Adipocyte (in vitro differentiated cells): ENCODE measurements at places on chromosomes 7 and 10.

DNA sequence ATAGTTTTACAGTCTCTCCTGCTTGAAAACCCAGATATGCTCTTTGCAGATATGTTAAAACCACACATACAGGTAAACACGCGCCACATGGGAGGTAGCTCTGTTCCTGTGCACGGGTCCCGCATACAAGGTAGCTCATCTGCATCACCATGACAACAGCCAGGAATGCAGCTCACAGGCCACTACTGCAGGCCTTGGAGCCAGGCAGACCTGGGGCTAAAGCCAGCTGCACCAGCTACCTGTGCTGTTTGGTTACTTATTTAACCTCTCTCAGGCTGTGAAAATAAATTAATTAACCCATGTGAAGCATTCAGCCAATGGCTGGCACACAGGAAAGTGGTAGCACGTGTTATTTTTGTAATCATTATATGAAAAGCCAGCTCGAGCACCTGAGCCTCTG lies 428.3 kb downstream of the TNS3 start:
- no peak for DNase-seq

GRCh38 chr10:110530131-110530831 lies 32.6 kb downstream of the DUSP5 start:
- peak; percentile 88 for DNase-seq

DNA sequence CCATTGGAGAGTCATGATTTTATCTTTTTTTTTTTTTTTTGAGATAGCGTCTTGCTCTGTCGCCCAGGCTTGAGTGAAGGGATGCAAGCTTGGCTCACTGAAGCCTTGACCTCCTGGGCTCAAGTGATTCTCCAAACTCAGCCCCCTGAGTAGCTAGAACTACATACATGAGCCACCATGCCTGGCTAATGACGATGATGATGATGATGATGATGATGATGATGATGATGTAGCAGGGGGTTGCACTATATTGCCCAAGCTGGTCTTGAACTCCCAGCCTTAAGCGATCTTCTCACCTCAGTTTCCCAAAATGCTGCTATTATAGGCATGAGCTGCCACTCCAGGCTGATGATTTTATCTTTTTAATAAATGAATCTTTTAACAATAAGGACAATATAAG lies 13.9 kb upstream of the PLAC9 start:
- DNase-seq = no peak

- DNase-seq = no peak
Measured at GRCh38 chr10:4748491-4749270, 77.3 kb upstream of the AKR1E2 start.

DNA sequence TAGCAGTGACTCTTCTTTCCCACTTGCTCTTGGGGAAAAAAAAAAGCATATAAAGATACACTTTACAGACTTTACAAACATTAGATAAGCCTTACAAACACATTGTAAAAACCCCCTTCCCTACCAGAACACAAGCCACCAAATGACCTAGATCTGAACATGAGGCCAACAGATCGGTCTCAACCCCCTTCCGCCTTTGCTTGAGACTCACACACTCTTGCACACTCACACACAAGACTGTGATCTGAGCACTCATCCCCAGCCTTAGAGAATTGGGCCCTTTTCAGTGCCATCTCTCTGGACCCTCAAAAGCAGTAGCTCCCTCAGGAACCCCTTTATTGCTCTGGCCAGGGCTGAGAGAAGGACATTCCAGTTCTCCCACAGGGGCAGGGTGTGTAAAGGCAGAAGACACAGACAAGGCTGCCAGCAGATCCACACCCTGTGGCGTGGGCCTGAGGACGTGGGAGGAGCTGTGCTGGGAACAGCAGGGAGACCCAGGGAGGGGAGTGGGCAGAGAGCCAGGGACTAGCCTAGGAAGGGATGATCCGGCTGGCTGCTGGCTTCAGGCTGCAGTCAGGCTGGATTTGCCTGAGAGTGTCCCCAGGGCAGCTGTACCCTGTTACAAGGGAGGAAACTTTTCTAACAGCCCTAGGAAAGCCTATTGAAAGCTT lies 206.7 kb downstream of the KIAA1217 start:
- DNase-seq = peak; percentile 73

DNA sequence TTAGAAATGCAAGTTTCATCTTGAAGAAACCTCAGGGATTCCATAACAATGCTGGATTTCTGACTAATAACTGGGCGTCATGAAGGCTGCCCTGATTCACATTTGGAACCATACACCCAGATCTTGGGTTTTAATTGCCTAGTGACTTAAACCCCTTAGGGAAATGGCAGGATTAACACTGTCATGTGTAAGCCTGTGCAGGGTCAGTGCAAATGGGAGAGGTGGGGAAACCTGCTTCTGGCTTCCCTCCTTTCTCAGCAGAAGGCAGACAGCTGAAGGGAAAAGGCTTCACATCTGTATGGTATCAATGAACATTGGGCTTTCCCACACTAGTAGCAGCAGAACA lies 364.2 kb downstream of the ANKRD30A start:
- DNase-seq = no peak

- no peak for DNase-seq
Measured at GRCh38 chr7:1661461-1661860, 8.6 kb upstream of the ELFN1 start.

GRCh38 chr10:131983780-131984179 lies 2.1 kb upstream of the BNIP3 start:
- DNase-seq = peak; percentile 78

DNA sequence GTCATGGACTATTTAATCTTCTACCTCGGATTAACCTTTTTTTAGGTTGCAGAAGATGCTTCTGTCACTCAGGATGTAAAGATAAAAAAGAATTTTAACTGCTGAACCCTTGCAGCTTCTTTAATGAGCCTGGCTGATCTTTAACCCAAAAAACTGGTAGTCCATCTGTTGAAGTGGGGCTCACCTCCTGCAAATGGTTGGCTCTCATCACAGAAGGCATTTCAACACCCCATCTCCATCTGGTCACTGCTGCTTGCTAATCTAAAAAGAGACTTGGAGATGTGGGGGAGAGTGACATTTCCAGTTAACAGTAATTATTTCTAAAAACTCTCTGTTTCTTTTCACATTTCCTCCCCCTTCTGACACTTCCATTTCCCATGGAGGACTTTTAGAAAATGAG lies 208.6 kb downstream of the LHFPL3 start:
- no peak for DNase-seq

DNA sequence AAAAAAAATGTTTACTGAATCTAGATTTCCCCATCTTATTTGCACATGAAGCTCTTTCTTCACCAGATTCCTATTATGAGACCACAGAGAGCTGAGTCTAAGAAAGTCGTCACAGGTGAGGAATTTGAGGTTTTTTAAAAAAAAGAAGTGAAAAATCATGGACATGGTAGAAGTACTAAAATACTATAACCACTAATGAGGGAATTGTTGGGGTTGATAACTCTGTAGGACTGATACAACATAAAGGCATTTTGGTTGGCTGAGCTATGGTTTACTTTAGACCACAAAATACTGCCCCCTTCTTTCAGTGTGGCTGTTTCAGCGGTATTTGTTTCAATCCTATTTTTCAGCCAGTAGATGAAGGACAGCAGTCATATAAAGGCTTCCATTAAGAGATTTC lies 1111.3 kb downstream of the TYW1 start:
- DNase-seq = peak; percentile 8

GRCh38 chr7:112869111-112869774 lies 79.0 kb upstream of the TMEM168 start:
- no peak for DNase-seq

DNA sequence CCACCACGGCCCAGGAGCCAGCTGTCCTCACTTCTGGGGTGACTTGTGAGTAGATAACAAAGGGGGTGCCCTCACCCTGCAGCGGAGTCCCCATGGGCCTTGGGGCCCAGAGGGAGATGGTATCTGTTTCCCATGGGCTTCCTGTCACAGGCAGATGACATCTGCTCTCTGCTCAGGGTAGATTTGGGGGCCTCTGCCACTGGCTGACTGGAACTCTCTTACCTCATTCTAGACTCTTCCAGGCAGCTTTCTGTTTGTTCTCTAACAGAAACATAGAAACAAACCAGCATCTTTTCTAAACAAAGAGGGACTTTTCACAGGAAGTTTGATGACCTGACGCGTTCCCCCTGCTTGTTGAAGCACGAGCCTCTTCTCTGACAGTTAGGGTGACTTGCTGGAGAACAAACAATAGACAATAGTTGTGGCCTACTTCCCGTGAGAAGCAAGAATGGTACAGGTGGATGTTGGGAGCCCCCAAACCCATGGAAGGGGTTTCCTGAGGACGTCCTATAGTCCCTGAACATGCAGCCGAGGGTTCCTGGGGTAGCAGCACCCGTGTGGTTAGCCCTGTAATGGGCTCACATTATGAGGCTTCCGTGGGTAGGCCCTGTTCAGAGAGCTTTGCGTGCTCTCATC lies 61.6 kb downstream of the GRK5 start:
- DNase-seq = no peak

- peak; percentile 34 for DNase-seq
Measured at GRCh38 chr7:77933394-77933793, 134.8 kb downstream of the PHTF2 start.

GRCh38 chr7:36690041-36690440 lies 34.3 kb downstream of the AOAH start:
- DNase-seq = no peak

DNA sequence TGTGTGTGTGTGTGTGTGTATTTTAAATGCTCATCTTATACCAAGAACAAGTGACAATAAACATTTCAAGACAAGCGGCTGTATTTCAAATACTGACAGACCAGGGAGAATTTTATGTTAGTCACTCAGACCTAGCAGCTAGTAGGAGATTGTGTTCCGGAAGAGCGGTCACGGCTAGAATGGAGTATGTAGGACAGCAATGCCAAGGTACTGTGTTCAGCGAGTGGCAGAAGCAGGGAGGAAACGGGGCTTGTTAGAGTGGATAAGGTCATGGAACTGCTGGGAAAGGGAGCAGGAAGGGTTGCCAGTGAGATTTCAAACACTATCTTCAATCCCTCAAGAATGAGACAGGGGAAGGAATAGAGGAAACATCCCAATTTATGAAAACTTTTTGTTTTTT lies 260.5 kb upstream of the PITRM1 start:
- no peak for DNase-seq
